ENCODE measurements at places on chromosomes 2 and 18. TPM values are rescaled to one million over a fixed set of nuclear protein-coding genes. Genes with fewer than 3 reads are reported as not detected.
A peak's percentile ranks its signal among the peaks of the same experiment; 100 is the strongest.

- no peak overlapping the region for H3K27ac ChIP-seq
- DNase-seq = no peak
- no peaks in the 10 kb centered on the region for H3K27me3 ChIP-seq
- no peak overlapping the region for H3K4me3 ChIP-seq
- no peaks in the 10 kb centered on the region for H3K36me3 ChIP-seq
- H3K4me1 ChIP-seq = no peaks in the 10 kb centered on the region
Measured at GRCh38 chr2:35365859-35366258, 989.7 kb upstream of the CRIM1 start.

DNA sequence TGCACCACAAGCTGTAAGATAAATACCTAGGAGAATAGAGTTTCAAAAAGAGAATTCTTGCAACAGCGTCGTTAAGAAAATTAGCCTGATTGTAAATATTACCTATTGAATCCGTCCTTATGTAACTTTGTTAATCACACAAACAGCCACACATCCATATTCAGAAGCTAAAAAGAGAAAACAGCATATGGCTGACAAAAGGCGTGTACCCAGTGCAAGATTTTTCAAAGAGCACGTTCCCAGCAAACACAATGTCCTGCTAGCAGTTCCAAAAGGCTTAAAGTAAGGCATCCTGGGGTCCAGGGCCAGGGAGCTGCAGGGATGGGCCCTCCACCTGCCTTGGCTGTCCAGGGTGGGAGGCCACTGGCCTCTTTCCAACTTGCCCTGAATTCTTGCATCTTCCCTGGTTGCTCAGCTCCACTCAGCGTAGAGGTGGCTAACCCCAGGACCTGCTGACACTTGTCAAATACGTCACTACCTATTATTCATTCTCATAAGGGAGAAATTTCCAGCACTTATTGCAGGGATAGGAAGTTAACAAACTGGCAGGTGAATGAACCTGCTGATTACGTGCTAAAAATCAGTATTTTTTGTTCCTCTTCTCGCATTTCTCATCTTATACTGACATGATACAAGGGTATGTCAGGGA is 102.1 kb upstream of the NEDD4L start:
- no peaks in the 10 kb centered on the region for H3K27me3 ChIP-seq
- H3K4me3 ChIP-seq = no peak overlapping the region
- no peak for DNase-seq
- no peak overlapping the region for H3K27ac ChIP-seq
- H3K36me3 ChIP-seq = no peaks in the 10 kb centered on the region
- H3K4me1 ChIP-seq = no peaks in the 10 kb centered on the region

- H3K36me3 ChIP-seq = no peaks in the 10 kb centered on the region
- no peak overlapping the region for H3K27ac ChIP-seq
- H3K4me3 ChIP-seq = no peak overlapping the region
Measured at GRCh38 chr2:158578703-158579330, 122.1 kb downstream of the PKP4 start.

DNA sequence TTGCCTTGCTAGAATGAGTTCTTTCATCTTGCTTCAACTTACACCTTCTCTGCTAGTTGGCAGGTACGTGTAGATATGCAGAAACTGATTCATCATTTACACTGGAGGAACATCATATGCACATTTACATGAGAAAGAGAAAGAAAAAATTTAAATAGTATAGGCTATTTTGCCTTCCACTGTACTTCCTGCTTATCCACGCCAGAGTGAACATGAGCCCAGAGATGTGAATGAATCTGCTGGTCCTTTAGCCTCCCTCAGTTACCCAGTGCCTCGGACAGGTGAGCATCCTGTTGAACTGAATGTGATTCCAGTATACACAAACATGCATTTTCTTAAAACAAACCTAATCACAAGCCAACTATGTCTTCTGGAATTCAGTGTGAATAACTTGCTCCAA is 83.6 kb downstream of the SESTD1 start:
- H3K27me3 ChIP-seq = no peaks in the 10 kb centered on the region
- no peak overlapping the region for H3K4me3 ChIP-seq
- no peaks in the 10 kb centered on the region for H3K4me1 ChIP-seq

GRCh38 chr2:98269830-98270229 is 76.4 kb upstream of the CNGA3 start:
- H3K36me3 ChIP-seq = no peaks in the 10 kb centered on the region
- DNase-seq = no peak
- H3K4me3 ChIP-seq = no peak overlapping the region
- H3K4me1 ChIP-seq = no peaks in the 10 kb centered on the region

DNA sequence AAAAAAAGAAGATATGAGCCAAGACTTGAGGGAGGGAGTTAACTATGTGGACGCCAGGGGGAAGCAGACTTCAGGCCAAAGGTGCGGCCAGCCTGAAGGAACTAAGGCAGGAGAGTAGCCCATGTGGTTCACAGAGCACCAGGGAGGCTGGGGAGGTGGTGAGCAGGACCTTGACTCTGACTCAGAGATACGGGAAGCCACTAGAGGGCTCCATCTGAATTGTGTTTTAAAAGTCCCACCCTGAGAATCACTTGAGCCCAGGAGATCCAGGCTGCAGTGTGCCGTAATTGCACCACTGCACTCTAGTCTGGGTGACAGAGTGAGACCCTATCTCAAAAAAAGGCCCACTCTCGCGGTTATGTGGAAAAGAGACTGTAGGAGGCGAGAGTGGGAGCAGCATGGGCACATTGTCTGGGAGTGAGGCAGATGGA is 12.3 kb downstream of the CEP192 start:
- no peak overlapping the region for H3K27ac ChIP-seq
- no peak overlapping the region for H3K4me3 ChIP-seq
- H3K4me1 ChIP-seq = no peaks in the 10 kb centered on the region
- H3K27me3 ChIP-seq = no peaks in the 10 kb centered on the region
- peaks cover 10% of the 10 kb centered on the region for H3K36me3 ChIP-seq

DNA sequence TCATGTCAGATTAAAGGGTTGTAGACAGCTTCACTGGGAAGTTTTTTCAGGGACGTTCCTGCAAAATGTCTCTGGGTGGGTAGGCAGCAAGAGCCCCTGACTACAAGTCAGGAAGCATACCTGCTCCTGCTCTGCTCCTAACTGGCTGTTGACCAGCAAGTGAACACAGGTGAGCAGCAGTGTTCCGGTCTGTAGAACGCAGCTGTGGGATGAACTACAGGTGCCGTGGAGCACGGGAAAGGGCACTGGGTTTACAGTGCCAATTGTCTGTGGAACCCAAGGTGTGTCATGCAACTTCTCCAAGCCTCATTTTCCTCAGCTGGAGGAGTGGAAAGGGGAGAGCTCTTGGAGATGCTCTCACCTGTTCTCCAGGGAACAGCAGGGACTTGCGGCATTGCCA is 6.6 kb downstream of the ASB18 start:
- H3K4me1 ChIP-seq = no peaks in the 10 kb centered on the region
- peak; percentile 36 for DNase-seq
- no peak overlapping the region for H3K4me3 ChIP-seq
- H3K36me3 ChIP-seq = no peaks in the 10 kb centered on the region
- no peaks in the 10 kb centered on the region for H3K27me3 ChIP-seq
- no peak overlapping the region for H3K27ac ChIP-seq

GRCh38 chr2:236674238-236674637 is 104.6 kb downstream of the ACKR3 start:
- H3K4me3 ChIP-seq = no peak overlapping the region
- peak; percentile 47 for DNase-seq
- H3K36me3 ChIP-seq = no peaks in the 10 kb centered on the region
- H3K4me1 ChIP-seq = no peaks in the 10 kb centered on the region

- H3K4me3 ChIP-seq = no peak overlapping the region
- no peak overlapping the region for H3K27ac ChIP-seq
- H3K36me3 ChIP-seq = no peaks in the 10 kb centered on the region
- H3K27me3 ChIP-seq = peaks cover 24% of the 10 kb centered on the region
Measured at GRCh38 chr2:199455210-199455544, 2.6 kb downstream of the SATB2 start.

DNA sequence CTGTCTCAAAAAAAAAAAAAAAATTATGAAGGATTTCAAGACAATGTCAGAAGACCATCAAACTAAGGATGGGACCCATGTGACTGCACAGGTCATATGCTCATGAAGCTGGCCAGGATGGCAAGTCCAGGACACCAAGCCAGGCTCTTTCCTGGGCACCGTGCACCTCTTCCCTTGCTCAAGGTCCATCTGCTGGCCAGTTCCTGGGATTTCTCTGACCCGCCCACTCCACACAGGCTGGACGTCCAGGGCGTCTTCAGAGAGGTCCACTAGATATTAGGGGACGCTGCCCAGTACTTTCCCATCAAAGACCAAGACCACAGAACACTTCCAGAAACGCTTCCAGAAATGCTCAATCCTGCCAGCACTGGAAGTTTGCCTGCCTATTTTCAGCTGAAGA is 14.3 kb downstream of the TEX44 start:
- H3K36me3 ChIP-seq = no peaks in the 10 kb centered on the region
- no peaks in the 10 kb centered on the region for H3K27me3 ChIP-seq
- peak overlapping the region; percentile 100 for H3K27ac ChIP-seq
- H3K4me3 ChIP-seq = no peak overlapping the region
- no peak for DNase-seq
- no peaks in the 10 kb centered on the region for H3K4me1 ChIP-seq

- no peaks in the 10 kb centered on the region for H3K4me1 ChIP-seq
- no peak overlapping the region for H3K4me3 ChIP-seq
- no peak overlapping the region for H3K27ac ChIP-seq
- H3K36me3 ChIP-seq = no peaks in the 10 kb centered on the region
- DNase-seq = no peak
Measured at GRCh38 chr2:167964650-167965413, 282.6 kb downstream of the STK39 start.

GRCh38 chr2:108719149-108720044 is at the start of gene RANBP2:
Gene RANBP2 (plus strand): TSS chr2:108719482. CDS start chr2:108719607, 125 bp downstream.
- no peaks in the 10 kb centered on the region for H3K36me3 ChIP-seq
- no peaks in the 10 kb centered on the region for H3K27me3 ChIP-seq
- DNase-seq = peak; percentile 96

GRCh38 chr2:128040166-128040771 is 12.4 kb upstream of the SAP130 start:
- no peak for DNase-seq
- H3K4me3 ChIP-seq = no peak overlapping the region
- no peaks in the 10 kb centered on the region for H3K4me1 ChIP-seq
- H3K36me3 ChIP-seq = no peaks in the 10 kb centered on the region

GRCh38 chr2:237859082-237859433 is 365 bp upstream of the RAMP1 start:
- peak overlapping the region; percentile 56 for H3K4me3 ChIP-seq
- H3K27ac ChIP-seq = peak overlapping the region; percentile 94
- no peak for DNase-seq
- H3K4me1 ChIP-seq = no peaks in the 10 kb centered on the region
- no peaks in the 10 kb centered on the region for H3K36me3 ChIP-seq

- H3K4me3 ChIP-seq = no peak overlapping the region
- no peaks in the 10 kb centered on the region for H3K4me1 ChIP-seq
- no peaks in the 10 kb centered on the region for H3K27me3 ChIP-seq
- H3K36me3 ChIP-seq = no peaks in the 10 kb centered on the region
Measured at GRCh38 chr2:233919938-233920337, 2.8 kb downstream of the TRPM8 start.

GRCh38 chr2:189481071-189481470 is 39.8 kb downstream of the WDR75 start:
- no peak overlapping the region for H3K4me3 ChIP-seq
- H3K4me1 ChIP-seq = no peaks in the 10 kb centered on the region
- no peaks in the 10 kb centered on the region for H3K27me3 ChIP-seq
- H3K36me3 ChIP-seq = no peaks in the 10 kb centered on the region

GRCh38 chr2:204776781-204777559 is 231.7 kb downstream of the PARD3B start:
- no peak overlapping the region for H3K27ac ChIP-seq
- DNase-seq = no peak
- H3K27me3 ChIP-seq = no peaks in the 10 kb centered on the region
- H3K4me1 ChIP-seq = no peaks in the 10 kb centered on the region
- H3K4me3 ChIP-seq = no peak overlapping the region
- H3K36me3 ChIP-seq = no peaks in the 10 kb centered on the region

GRCh38 chr2:203750346-203751068 is 44.1 kb downstream of the CD28 start:
- no peaks in the 10 kb centered on the region for H3K36me3 ChIP-seq
- no peak for DNase-seq
- no peaks in the 10 kb centered on the region for H3K4me1 ChIP-seq
- no peak overlapping the region for H3K4me3 ChIP-seq

- DNase-seq = no peak
- H3K4me1 ChIP-seq = no peaks in the 10 kb centered on the region
- no peak overlapping the region for H3K27ac ChIP-seq
Measured at GRCh38 chr18:35502052-35502451, 4.3 kb upstream of the INO80C start.

- no peak overlapping the region for H3K4me3 ChIP-seq
- DNase-seq = no peak
- no peaks in the 10 kb centered on the region for H3K27me3 ChIP-seq
Measured at GRCh38 chr2:23602116-23602515, 217.1 kb downstream of the KLHL29 start.

GRCh38 chr18:31950583-31950982 is 7.7 kb upstream of the TRAPPC8 start:
- H3K4me3 ChIP-seq = no peak overlapping the region
- H3K27ac ChIP-seq = no peak overlapping the region
- no peak for DNase-seq

- no peak overlapping the region for H3K4me3 ChIP-seq
- no peak overlapping the region for H3K27ac ChIP-seq
- H3K36me3 ChIP-seq = no peaks in the 10 kb centered on the region
- no peaks in the 10 kb centered on the region for H3K27me3 ChIP-seq
- peak; percentile 78 for DNase-seq
Measured at GRCh38 chr2:19574778-19575260, 216.4 kb upstream of the OSR1 start.

DNA sequence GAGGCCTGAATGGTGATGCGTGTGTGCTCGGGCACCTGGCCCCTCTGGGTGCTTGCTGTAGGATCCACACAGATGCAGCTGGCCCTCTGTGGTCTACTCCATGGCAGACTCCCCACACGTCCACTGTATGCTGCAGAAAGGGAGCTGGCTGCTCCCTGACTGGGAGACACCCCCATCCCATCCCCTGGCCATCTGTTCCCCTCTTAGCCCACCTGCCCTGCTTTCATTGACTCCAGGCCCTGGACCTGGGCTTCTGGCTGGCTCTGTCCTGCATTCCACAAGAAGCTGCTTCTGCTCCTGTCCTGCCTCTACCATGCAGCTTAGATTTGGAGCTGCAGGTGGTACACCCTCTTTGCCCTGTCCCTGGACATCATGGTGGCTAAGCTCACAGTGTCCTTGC is 80.1 kb downstream of the FHOD3 start:
- H3K4me3 ChIP-seq = no peak overlapping the region
- H3K36me3 ChIP-seq = no peaks in the 10 kb centered on the region
- H3K27ac ChIP-seq = no peak overlapping the region
- H3K27me3 ChIP-seq = no peaks in the 10 kb centered on the region
- no peak for DNase-seq

- no peak overlapping the region for H3K4me3 ChIP-seq
- no peaks in the 10 kb centered on the region for H3K4me1 ChIP-seq
- no peak for DNase-seq
- no peaks in the 10 kb centered on the region for H3K36me3 ChIP-seq
Measured at GRCh38 chr18:7696780-7697179, 129.7 kb downstream of the PTPRM start.

The SPATS2L gene
- 126 TPM for total RNA-seq

The STPG4 gene
- not detected for total RNA-seq

The CNGA3 gene
- total RNA-seq = not detected

The DSG1 gene
- 4.7 TPM for total RNA-seq

The SPP2 gene
- not detected for total RNA-seq

The CSRNP3 gene
- total RNA-seq = 4.5 TPM

The NEU2 gene
- not detected for total RNA-seq

The MAP4K4 gene
- 47.5 TPM for total RNA-seq

The VWA3B gene
- not detected for total RNA-seq

The ALPI gene
- not detected for total RNA-seq

The TMEFF2 gene
- 0.56 TPM for total RNA-seq

Data from right atrium auricular region (tissue), 2 donors.